Fibroblast of skin of right biceps (primary cell): ENCODE measurements at places on chromosomes 7 and 10.

GRCh38 chr10:35898716-35899440 is 256.8 kb upstream of the FZD8 start:
- no peak for DNase-seq

DNA sequence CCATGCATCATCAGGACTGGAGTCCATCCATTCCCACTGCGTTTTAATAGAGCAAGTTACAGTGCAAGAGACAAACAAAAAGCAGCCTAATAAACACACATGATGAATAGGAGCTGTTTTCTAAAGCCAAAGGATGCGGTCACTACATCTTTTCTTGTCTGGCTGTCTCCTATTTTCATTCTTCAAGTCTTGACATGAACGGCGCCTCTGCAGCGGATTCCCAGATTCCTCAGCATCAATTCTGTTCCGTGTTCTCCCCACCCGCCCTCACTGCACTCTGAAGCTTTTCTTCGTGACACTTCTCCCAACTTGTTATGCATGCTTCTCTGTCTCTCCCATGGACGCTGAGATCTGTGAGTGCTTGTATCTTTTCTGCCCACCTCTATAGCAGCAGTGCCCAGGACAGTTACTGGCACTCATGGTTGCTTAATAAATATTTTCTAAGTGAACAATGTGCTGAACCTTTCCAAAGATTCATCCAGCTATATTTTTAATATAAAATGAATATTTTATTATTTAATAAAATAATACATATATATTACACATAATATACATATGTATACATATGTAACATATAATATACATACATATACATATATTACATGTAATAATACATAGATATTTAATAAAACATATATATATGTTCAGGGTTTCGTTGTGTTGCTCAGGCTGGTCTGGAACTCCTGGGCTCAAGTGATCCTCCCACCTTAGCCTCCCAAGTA is 242.9 kb downstream of the ABCA13 start:
- no peak for DNase-seq

DNA sequence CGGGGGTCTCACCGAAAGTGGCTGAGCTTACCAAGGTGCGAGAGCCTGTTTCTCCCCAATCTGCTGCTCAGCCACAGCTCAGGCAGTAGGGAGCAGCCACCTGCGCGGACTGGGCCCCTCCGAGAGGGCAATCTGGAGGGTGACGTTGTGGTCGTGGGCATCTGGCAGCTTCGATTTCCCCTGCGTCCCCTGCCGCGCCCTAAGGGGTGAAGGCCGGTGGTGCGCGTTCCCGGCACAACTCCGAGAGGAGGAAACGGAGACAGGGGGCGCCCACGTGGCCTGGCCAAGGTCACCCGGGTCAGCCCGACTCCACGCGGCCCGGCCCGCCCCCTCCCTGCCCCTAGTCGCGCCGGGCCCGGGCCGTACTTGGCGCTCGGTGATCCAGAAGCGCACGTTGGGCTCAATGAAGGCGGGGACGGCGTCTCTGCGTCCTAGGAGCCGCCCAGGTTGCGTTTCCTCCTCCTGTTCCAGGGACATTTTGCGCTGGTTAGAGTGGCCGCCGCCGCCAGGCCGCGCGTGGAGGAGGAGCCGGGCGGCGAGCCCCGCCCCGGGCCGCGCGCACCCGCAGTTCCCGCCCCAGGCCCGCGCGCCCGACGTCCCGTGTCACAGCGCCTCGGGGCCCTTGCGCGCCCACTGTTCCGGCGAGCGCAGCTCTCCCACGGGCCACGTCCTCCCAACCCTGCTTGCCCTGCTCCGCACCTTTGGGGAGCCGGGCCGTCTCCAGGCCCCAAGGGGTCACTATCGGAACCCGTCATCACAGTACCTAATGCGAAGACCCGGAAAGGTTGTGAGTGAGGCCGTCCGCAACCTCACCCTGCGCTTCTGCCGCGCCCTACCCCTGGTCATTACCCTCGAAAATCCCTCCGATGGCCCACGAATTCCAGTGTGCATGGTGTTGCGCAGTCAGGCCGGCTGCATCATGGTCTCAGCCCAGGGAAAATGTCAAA is at the start of gene SFXN4:
Gene SFXN4 (minus strand): TSS at position 544 of the 947 bp plus-strand sequence. CDS start 67 bp downstream, at position 477.
- DNase-seq = peak; percentile 63

DNA sequence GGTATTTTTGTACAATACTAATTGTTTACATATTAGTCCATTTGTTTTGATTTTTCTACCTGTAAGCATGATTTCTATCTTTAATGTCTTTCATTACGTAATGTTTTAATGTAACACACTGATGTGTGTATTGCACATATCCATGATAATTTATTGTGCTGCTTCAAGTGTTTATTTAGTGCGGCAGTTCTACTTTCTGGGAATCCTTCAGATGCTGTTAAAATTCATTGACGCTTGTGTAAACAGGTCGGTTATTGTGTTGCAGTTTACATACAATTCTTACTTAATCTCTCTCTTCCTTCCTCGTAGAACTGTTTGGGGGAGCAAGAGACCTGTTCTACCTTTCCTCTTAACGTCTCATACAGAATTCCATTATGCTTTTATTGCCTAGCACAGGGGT is 6.9 kb downstream of the TMEM60 start:
- no peak for DNase-seq

GRCh38 chr10:77210645-77211044 is 427.0 kb downstream of the KCNMA1 start:
- no peak for DNase-seq

DNA sequence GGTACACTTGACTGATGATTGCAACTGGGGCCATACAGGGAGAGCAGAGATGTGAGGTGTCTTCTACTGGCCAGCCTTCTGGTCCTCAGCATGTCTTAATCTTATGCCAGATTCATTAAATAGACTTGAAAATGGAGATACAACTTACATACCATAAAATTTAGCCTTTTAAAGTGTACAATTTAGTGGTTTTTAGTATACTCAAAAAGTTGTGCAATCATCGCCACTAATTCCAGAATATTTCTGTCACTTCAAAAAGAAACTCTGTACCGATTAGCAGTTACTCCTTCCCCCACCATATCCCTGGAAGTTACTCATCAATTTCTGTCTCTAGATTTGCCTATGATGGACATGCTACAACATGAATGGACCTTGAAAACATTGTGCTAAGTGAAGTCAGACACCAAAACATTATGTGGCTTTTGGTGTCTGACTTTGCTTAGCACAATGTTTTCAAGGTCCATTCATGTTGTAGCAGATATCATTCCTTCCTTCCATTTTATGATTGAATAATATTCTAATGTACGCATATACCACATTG is 53.0 kb downstream of the SH2D4B start:
- no peak for DNase-seq

- peak; percentile 57 for DNase-seq
Measured at GRCh38 chr10:93235686-93236085, 162.0 kb downstream of the CYP26A1 start.

DNA sequence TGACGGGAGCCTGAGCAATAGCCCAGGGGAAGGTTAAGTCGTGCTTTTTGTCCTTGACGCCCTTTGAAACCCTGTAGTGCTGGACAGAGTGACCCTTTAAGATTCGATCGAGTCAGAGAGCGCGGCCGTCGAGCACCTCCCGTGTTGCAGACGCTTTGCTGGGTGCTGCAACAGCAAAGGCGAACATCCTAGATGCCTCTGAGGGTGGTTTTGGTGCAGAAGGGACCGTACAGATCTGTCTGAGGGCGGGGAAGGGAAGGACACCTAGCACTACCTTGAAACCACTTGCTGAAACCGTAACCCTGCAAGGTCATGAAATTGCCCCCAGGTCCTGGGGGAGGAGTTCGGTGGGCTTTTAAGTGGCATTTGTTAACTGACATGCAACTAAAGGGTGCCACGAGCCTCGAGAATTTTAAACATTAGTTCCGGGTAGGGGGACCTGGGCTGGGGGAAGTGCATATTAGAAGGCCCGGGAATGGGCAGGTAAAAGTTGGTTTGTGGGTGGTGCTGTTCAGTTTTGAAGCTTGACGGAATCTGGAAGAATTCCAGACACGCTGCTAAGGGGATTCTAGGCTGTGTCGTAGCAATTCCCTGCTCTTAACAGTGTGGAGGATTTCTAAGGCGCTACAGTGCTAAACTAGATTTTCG is 786 bp downstream of the ATP5F1C start:
- DNase-seq = peak; percentile 33

- no peak for DNase-seq
Measured at GRCh38 chr10:82737549-82737948, 862.6 kb downstream of the NRG3 start.

DNA sequence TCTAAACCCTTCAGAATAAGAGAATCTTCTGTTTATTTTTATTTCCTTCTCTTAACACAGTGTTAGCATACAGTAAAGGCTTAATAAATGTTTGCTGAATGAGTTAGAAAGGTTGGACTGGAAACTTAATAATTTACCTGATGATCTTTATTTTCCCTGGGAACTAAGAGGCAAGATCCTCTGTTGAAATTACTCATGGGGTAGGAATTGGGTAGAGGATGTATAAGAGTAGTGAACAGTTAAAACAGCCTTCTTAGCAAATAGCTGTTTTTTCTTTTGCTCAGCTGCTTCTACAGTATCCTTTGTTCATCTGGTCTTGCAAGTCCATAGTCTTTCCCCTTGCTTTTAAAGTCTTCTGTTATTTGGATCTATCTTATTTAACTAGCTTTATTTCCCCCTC is 80.0 kb downstream of the AKAP9 start:
- peak; percentile 11 for DNase-seq

DNA sequence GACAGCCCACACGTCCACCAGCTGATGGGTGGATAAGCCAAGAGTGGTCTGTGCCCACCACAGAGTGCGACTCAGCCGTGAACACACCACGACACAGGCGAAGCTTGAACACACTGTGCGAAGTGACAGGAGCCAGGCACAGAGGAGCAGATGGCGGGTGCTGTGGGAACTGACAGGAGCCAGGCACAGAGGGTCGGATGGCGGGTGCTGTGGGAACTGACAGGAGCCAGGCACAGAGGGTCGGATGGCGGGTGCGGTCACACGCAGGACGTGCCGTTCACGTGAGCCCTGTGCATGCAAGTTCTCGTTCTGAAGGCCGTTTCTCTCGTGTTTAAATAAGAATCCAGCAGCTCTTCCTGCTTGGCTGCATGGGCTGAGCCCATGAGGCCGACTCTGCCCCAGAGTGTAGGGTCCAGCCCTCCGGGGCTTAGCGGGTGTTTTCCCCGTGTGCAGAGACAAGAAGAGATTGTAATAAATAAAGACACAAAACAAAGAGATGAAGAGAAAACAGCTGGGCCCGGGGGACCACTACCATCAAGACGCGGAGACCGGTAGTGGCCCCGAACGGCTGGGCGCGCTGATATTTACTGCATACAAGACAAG is 5.9 kb upstream of the ADAP1 start:
- DNase-seq = no peak

- DNase-seq = no peak
Measured at GRCh38 chr7:155724327-155725005, 80.0 kb downstream of the RBM33 start.

GRCh38 chr7:11315666-11316258 is 342.1 kb downstream of the PHF14 start:
- DNase-seq = no peak

GRCh38 chr7:94145602-94146001 is 141.4 kb upstream of the BET1 start:
- peak; percentile 53 for DNase-seq

GRCh38 chr10:121305066-121305465 is 293.2 kb downstream of the FGFR2 start:
- DNase-seq = no peak

GRCh38 chr7:103875718-103876117 is 113.7 kb downstream of the RELN start:
- DNase-seq = no peak

DNA sequence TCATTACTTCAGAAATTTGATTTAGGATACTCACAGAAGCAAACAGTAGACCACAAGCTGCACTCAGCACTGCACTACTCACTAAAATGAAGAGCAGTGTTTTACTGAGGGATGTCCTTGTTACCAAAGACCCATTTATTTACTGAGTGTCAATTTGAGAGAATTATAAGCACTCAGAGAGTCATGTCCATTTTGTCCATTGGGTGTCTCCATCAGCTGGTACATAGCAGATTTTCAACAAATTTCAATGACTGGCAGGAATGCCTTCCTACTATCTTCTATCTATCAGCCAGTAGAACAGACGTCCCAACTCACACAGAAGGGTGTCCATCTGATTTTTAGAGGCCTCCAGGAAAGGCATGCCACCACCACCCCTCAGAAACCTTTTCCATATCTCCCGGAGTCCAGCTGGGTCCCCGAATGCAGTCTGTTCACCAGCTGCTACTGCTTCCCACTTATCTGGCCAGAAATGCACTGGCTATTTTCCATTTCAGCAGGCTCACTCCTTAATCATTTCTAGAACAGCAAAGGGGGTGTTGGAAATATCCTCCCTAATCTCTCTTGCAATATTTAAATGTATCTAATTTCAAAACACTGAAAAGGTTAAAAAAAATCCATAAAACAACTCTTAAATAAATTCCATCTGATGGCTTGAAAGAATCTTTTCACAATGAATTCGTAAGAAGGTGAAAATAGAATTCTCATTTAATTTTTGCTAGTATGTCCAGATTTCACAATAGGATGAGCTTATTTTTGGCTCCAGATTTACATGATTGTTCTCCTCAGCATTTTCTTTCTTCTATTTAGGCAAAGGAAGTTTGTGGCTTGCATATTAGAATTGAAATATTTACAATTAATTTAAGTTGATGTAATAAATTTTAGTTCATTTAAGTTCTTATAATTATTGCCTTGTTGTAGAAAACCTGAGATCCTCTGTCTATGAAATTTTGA is 1164.0 kb upstream of the CELF2 start:
- no peak for DNase-seq

DNA sequence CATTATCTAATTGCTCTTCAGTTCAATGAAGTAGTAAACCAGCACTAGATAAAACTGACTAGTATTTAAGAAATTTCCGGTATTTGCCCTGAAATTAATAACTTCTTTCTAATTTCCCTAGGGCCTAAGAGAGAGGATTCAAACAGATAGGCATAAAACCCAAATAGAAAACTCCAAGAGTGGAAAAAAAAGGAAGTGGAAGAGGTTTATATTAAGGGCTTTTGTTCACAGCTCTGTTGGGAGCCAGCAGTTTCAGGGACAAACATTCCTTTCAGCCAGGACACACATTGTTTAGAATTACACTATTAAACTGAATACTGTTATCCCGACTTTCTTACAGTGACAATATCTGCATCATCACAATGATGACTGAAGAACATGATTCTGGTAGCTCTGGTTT is 3.6 kb downstream of the ODAD2 start:
- DNase-seq = peak; percentile 29

DNA sequence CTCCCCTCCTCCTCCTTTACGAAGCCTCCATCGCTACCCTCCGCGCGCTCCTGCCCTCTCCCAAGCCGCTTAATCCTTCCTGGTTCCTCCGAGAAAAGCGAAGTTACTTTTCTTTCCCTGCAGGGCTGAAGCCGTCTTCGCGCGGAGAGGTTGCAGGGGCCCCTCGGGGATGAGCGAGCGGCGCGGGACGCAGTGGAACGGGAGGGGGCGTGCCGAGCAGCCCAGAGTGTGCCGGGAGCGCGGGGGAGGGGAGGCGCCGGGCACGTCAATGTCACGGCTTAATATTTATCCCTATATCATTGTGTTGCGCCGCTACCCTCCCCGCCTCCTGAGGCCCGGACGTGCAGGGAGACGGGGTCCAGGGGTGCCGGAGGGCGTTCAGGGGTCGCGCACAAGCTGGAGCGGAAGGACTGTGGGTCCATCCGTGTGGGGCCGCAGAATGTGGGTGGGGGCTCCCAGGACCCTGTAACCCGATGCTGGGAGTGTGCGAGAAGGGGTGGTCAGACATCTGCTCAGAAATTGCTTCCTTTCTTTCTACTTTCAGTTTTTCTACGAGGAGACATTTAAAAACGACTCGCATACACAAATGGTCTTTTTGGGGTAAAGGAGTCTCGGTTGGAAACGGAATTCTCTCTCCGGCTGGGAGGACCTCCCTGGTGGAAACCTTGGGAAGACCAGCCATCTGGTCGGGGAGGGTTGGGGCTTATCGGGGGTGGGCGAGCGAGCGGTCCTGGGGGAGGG is 2.4 kb downstream of the CDK6 start:
- DNase-seq = peak; percentile 86

GRCh38 chr7:30062587-30062986 is 34.4 kb downstream of the PLEKHA8 start:
- peak; percentile 56 for DNase-seq
